ENCODE measurements at places on chromosomes 2 and 18.
A peak's percentile ranks its signal among the peaks of the same experiment; 100 is the strongest.

GRCh38 chr2:240249423-240250149, 109.1 kb upstream of the OTOS start:
- no peak for DNase-seq

- no peak for DNase-seq
Observed at GRCh38 chr2:187207126-187207525, 240.9 kb downstream of the CALCRL start.

DNA sequence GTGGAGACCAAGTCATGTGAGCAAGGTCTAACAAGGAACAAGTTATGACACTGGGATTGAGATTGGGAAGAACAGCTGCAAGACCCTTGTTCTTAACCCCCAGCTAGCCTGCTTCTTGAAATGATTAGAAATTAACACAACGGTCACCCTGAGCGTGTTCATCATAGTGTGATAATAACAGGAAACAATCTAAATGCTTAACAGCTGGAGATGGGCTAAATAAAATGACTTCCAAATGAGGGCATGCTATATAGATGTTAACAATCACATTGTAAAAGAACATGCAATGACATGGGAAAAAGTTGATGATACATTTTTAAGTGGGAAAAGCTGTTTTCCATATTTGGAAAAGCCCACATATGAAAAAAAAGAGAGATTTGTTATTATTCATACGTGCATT, 47.6 kb downstream of the RPL37A start:
- DNase-seq, result no peak

DNA sequence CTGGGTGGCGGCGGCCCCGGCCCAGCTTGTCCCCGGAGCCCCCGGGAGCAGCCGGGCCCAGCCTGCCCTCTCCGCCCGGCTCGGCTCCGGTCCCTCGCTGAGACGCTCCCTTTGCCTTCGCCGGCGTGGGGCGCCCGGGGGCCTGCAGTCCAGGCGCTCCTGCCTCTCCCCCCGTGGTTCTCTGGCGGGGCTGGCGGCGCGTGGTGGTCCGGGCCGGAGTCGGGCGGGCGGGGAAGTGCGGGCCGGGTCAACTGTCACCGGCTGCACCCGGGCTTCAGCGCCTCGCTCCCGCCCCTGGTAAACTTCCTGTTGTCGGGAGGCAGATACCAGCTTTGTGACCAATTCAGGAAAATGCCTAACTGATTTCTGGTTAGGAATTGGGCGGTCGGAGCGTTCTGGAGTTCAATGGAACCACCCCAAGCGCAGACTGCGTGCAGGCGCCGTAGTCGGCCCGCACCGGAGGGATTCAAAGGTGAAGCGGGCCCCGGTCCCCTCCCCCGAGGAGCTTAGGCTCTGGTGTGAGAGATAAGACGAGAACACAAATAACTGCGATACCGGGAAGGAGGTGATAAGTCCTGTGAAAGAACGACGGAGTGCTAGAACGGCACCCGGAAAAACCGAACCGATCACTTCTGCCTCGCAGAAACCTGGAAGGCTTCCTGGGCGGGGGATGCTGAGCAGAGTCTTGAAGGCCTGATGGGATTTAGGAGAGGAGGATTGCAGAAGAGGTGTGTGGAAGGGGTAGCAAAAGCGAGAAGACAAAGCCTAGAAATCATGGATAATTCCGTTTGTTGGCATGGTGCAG, 891 bp downstream of the CAB39 start:
- peak; percentile 38 for DNase-seq

- no peak for DNase-seq
Observed at GRCh38 chr18:3262234-3263131, 550 bp downstream of the MYL12B start.

GRCh38 chr2:98555696-98556095, 52.6 kb downstream of the COA5 start:
- DNase-seq, result no peak

- DNase-seq, result no peak
Observed at GRCh38 chr2:71721669-71722068, 268.3 kb downstream of the DYSF start.

DNA sequence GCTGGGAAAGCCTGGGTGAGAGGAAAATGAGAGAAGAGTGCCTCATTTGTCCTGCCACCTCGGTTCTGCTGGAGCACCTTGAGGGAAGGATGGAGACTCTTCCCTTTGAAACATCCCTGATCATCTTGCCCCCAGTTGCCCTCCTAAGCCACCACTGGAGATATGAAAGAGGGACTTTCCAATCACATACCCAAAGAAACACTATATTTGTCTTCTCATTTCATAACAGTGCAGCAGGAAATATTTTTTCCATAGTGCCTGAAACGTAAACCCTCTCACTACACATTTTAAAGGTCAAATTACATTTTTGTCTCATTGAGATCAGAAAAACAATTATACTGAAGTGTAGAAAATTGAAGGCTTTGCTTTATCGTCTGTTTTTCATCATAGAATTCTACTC, 63.3 kb downstream of the KCTD18 start:
- DNase-seq, result no peak

GRCh38 chr2:174240097-174240496, 8.2 kb downstream of the OLA1 start:
- DNase-seq, result no peak

DNA sequence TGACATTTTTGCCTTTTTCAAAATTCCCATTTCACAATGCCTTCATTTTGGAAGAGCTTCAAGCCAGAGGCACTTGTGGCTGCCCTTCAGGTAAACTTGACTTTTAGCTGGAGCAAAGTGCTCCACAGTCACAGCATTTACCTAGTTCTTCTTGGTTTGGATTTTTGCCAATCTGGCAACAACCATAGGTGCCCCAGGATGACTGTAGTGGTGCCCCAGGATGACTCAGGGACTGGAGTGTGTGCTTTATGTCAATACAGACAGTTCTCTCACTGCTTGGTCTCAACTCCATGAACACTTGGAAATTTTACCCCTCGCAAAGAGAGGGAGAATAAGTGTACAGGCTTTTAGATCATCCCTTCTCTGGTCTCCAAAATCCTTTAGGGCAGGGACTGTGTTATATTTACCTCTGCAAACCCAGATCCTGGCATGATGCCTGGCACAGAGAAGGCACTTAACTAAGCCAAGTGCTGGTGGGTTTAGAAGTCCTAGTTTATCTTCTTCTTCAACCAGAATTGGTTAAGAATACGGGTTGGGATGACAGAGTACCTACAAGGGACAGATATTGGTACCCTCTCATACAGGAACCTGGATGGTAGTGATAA, 15.3 kb upstream of the PTPN4 start:
- DNase-seq, result no peak

GRCh38 chr2:118852605-118853128, 5.2 kb upstream of the EN1 start:
- DNase-seq, result no peak

DNA sequence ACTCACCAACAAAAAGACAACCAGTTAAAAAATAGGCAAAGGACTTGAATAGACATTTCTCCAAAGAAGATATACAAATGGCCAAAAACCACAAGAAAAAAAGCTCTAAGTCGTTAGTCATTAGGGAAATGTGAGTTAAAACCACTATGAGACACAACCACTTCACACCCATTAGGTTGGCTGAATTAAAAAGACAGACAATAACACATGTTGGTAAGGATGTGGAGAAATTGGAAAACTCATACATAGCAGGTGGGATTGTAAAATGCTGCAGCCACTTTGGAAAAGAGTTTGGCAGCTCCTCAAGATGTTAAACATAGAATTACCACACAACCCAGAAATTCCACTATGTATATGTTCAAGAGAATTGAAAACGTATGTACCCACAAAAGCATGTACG, 117.6 kb upstream of the SPATS2L start:
- DNase-seq, result no peak

- no peak for DNase-seq
Observed at GRCh38 chr2:9312591-9312990, 106.0 kb downstream of the ASAP2 start.

DNA sequence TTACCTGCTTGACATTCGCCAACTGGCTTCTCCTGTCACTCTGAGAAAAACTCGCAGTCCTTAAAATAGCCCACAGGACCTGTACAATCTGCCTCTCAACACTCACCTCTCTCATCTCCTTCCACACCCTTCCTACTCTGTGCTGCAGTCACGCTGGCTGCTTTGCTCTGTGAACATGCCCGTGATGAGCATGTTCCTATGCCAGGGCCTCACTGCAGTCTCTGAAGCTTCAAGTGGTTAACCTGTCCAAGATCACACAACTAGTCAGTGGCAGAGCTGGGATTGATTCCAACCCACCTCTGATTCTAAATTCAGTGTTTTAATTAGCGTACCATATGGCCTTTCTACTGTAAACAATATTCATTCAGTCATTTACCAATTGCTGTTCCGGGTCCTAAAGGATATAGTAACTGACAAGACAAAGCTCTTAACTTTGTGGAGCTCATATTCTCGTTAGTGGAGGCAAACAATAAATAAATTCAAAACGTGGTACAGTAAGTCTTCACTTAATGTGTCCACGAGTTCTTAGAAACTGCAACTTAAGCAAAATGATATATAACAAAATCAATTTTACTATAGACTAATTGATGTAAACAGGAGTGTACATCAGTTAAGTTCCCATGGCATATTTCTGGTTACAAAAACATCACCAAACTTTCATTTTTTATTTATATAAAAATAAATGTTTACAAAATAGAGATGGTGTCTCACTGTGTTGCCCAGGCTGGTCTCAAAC, 38.9 kb upstream of the FBXO11 start:
- DNase-seq, result no peak

GRCh38 chr18:10343778-10344177, 110.7 kb upstream of the APCDD1 start:
- DNase-seq, result no peak

GRCh38 chr18:44941516-44941915, 260.8 kb downstream of the SETBP1 start:
- no peak for DNase-seq

DNA sequence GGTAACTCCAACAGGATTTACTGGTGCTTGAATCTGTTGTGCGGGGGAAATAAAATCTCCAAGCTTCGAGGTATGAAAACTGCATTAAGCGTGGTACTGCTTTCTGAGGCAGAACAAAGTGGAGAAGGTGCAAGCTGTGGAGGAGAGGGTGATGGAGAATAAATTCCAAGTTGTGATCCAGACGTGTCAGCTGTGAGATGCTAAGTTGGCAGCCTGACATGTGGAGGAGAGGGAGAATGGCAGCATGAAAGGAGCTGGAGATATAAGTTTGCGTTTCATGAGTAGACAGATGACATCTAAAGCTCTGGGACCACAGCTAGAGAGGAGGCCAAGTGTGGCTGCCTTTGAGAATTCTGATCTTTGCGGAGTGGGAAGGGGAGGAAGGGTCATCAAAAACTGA, 411.8 kb downstream of the FBXO15 start:
- no peak for DNase-seq

Measured in WERI-Rb-1 (cell line).